Cardiac muscle cell (in vitro differentiated cells and primary cell): ENCODE measurements at places on chromosomes 12 and 14.

GRCh38 chr12:57558864-57559263 lies 9.0 kb downstream of the KIF5A start:
- no peak for DNase-seq

GRCh38 chr14:89373185-89373584 lies 43.8 kb downstream of the FOXN3 start:
- DNase-seq, result no peak

- DNase-seq, result peak; percentile 57
Observed at GRCh38 chr12:57772429-57773322, at the start of gene EEF1AKMT3. TSS of gene EEF1AKMT3 (plus strand) at chr12:57772614. CDS start at chr12:57772725, 111 bp downstream.

DNA sequence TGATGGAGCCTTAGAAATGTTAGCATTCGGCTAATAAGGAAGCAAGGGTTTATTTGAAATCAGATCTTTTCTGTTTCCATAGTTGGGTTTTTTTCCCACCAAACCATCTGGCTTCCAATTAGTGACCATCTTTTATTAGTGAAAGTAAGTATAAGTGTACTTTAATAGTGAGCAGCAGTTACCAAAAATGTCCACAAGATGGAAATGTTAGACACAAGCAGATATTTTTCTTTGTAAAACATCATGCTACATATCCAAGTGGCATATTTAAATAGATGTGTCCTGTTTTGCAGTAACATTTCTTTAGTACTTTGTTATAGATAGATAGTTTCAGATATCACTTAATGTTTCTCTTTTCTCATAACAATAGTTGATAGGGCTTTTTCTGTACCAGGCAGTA lies 28.8 kb downstream of the YEATS4 start:
- DNase-seq, result peak; percentile 36

- no peak for DNase-seq
Observed at GRCh38 chr14:24947131-24947530, 102.8 kb downstream of the STXBP6 start.

GRCh38 chr14:81771651-81772275 lies 238.1 kb upstream of the SEL1L start:
- no peak for DNase-seq

DNA sequence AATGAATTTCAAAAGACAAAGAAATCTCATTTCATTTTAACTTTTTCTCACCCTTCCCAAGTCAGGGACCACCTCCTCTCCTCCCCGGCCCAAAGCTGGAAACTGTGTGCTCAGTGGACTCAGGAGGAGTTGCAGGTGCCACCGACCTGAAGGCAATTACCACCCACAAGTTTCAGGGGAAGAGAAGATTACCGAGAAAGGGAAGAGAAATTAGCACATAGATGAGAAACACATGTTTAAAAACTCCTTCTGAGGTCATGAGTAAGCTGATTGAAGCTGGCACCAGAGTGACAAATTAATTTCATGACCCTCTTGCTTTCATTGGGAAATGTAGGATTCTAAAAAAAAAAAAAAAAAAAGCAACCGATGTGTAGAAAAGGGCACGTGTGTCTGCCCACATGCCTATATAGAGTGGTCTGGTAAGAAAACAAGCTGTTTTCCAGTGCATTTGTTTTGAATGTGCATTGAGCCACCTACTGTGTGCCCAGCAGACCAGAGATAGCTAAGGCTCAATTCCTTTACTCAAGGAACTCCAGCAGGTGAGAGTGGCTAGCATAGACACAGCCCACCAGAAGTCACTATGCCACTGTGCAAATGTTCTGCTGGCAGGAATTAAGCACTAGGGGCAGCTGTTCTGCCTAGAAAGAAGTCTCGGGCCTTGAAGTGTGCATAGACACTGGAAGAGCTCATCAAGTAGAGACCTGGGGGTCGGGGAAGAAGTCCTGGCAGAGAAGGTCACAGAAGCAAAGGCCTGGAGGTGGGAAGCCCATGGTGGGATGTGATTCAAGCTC lies 30.5 kb downstream of the DPF3 start:
- DNase-seq, result no peak
